ENCODE measurements at places on chromosomes 4 and X. TPM values are rescaled to one million over a fixed set of nuclear protein-coding genes. Genes with fewer than 3 reads are reported as not detected.

- DNase-seq: no peak
- no peaks in the 10 kb centered on the region for H3K4me1 ChIP-seq
These were observed 123.7 kb upstream of the TLR3 start for GRCh38 chr4:185945252-185945651.

DNA sequence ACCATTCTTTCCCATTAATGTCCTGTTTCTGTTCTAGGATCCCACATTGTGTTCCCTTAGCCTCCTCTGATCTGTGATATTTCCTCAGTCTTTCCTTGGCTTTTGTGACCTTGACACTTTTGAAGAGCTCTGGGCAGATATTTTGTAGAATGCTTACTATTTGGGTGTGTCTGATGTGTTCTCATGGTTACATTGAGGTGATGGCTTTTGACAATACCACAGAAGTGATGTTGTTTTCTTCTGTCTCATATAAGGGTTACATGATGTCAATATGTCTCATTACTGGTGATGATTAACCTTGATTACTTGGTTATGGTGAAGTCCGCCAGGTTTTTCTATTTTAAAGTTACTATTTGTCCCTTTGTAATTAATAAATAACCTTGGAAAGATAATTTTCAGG lies 183.7 kb downstream of the SOWAHB start:
- DNase-seq: no peak
- H3K27ac ChIP-seq: no peak overlapping the region
- H3K27me3 ChIP-seq: peaks cover 7% of the 10 kb centered on the region
- no peak overlapping the region for H3K4me3 ChIP-seq
- H3K4me1 ChIP-seq: peaks cover 7% of the 10 kb centered on the region
- H3K36me3 ChIP-seq: no peaks in the 10 kb centered on the region

The ANXA10 gene
- not detected for total RNA-seq

The PRDX4 gene
- 39.6 TPM for total RNA-seq

The NHS gene
- 7.8 TPM for total RNA-seq

The NWD2 gene
- total RNA-seq: not detected

Data from activated naive CD4-positive, alpha-beta T cell treated with anti-CD3 and anti-CD28 coated beads for 36 hours (primary cell).